HCT116 (cell line): ENCODE measurements at places on chromosomes 5 and 9.
A peak's percentile ranks its signal among the peaks of the same experiment; 100 is the strongest.

- DNase-seq = no peak
Measured at GRCh38 chr9:135034106-135034505, 53.4 kb upstream of the OLFM1 start.

GRCh38 chr5:121967187-121967586, 5.4 kb downstream of the SRFBP1 start:
- DNase-seq = no peak

DNA sequence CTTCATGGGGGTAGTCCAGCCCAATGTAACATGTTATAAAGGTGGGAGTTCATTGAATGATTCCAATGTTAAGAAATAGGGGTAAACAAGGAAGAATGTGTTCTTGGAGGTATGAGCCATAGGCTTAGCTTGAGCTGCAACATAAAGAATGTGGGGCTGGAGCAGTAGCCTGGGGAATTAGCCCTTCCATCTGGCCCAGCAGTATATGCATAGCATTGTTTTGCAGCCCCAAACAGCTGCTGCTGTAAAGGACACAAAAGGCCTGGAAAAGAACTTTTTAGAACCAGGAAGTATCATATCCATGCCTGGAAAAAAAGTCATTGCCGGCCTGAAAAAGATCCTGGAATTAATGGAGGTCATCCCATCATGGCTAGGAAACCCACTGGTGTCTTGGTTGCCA, 55.8 kb upstream of the SMARCA2 start:
- DNase-seq = no peak

- no peak for DNase-seq
Measured at GRCh38 chr5:518721-519120, 5.5 kb downstream of the SLC9A3 start.

GRCh38 chr9:130239741-130240241, 25.8 kb upstream of the HMCN2 start:
- no peak for DNase-seq

DNA sequence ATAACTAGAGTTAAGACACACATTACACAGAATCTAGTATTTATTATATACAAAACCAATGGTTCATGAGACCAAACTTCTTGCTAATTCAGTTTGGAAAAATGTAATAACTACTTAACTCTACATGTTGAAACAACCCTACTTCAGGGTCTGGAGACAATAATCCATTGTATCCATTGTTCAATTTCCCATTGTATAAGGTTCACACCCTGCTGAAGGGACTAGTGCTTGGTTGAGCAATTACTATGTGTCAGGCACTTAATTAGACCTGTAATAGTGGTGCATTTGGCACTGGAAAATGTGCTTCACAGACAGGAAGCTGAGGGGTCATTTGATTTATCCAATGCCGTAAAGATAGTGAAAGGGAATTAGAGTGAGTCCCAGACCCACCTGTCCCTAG, 114.3 kb upstream of the PAPPA start:
- DNase-seq = no peak

DNA sequence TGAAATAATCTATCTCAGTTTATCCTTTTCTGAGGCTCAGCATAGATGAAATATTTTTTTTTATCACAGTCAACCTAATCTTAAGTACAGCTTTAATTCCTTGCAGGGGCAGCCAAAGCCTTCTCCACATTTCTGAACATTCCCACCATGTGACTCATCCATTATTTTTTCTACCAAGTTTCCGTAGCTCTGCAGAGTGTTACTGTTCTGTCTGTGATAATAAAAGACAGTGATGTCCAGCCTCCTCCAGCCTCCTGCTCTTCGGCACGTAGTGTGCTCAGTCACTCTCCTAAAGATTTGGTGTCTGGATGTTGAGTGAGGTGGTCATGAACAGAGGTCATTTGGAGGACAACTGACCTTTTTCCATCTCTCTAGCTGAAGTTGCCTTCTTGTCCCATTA, 338.1 kb upstream of the ADAMTS16 start:
- no peak for DNase-seq

DNA sequence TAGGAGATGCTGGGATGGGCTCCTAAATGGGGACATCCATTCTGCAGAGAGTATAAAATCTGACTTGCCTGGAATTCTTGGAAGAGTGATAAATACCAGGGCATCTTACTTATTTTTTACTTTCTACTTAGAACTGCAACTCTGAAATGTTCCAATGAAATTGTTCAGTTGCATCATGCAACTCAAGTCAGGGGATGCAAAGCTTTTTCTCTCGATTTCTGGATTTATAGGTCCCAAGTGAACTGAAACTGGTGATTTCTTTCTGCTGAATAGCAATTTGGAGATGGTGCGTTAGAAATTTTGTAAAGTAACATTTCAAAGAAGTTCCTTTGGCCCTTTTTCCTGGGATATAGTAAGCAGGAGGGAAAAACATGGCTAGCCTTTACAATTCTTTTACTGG, 238.4 kb upstream of the CD180 start:
- no peak for DNase-seq

GRCh38 chr5:56307714-56308333, 74.7 kb upstream of the ANKRD55 start:
- no peak for DNase-seq

- DNase-seq = no peak
Measured at GRCh38 chr5:5294429-5294828, 128.0 kb upstream of the ICE1 start.

DNA sequence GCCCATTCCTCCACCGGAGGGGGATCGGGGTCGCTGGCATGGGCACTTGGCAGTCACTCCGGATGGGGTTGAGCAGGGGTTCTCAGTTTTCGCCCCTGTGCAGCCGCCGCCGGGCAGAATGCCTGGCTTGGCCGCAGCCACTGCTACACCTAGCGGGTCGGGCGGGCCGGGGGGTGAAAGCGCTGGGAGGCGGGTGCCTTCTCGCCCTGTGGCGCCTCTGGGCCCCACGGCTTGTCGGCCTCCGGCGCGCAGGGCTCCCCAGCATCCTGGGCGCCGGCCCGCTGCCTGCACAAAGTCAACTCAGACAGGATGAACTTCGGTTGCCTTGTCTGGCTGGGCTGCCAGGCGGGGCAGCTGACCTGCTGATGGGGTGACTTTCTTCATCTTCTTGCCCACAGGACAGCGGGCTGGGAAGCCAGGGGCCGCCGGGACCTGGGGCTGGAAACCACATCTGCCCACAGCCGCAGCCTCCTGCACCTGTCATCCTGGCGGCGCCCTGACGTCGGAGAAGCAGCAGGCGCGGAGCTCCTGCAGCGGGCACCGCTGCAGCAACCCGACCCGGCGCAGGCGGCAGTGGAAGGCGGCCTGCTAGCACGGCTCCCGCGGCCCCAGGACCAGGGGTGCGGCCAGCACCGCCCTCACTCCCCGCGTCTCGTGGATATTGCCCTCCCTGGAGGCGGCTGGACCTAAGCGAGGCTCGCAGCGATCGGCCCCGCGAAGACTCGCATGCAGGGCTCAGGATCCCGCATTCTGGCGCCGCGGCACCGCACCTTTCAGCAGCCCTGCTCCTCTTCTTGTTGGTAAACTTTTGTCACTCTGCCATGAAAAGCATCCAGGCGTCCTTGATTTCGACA, 1.3 kb upstream of the ANKRD18A start:
- no peak for DNase-seq

GRCh38 chr5:61906820-61907219, 399.2 kb upstream of the KIF2A start:
- no peak for DNase-seq

DNA sequence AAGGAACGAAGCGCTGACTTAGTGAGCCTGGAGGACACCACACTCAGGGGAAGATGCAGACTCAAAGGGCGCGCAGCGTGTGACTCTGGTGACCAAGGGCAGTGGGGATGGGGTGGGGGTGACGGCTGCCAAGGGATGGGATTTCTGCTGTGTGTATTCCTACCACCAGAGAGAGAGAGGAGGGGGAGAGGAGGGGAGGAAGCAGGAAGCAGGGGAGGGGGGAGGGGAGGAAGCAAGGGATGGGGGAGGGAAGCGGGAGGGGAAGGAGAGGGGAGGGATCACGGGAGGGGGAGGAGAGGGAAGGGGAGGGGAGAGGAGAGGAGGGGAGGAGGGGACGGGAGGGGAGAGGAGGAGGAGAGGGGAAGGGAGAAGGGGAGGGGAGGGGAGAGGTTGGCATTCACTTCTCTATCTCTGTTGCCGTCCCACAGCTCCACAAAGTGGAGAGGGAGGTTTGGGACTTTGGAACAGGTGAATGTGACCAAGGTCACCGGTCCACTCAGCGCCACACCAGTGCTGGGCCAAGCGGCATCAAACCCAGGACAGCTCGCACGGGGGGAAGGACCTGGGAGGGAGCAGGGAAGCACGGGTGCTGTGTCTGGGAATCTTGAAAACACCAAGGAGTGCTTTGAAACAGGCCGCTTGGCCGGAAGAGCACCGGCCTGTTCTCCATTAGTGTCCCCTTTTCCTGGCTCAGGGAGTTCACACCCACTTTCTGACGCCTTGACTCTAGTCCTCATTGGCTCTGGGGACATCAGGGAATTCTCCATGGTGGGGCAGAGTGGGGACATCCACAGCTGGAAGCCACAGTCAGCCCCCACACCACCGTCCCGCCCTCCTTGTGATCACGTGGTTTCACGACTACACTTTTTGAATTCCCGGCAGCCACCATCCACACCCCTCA, 77.4 kb downstream of the VAV2 start:
- DNase-seq = no peak

DNA sequence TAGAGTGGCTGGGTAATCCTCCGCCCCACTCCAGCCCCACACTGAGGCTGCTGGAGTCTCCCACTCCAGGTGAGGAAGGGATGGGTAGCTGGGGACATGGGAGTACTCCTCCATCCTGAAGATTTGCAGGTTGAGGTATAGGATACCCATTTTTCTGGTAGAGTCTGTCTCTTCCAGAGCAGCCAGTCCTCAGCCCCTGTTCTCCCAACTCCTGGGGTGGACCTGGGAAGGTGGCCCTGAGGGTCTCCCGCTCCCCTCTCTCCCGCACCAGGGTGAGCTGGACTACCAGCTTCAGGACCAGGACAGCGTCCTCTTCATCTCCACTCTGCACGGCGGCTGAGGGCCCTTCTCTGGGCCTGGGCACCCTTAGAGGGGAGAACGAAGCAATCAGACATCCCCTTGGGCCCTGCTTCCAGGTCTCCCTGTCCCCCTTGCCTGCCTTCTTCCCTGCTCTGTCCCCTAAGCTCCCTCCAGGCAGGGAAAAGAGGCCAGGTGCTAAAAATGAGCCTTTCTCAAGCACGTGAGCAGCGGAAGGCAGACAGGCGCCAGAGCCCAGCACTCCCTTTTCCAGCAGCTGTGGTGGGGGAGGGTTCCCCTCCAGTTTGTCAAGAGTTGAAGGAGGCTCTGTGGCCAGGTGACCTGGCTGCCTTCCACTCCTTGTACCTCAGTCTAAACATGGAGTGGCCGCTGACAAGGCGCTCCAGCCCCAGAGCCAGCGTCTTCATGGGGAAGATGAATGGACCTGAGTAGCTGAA, 18.4 kb downstream of the URM1 start:
- DNase-seq = no peak

- no peak for DNase-seq
Measured at GRCh38 chr9:38368731-38369130, 23.8 kb upstream of the ALDH1B1 start.

DNA sequence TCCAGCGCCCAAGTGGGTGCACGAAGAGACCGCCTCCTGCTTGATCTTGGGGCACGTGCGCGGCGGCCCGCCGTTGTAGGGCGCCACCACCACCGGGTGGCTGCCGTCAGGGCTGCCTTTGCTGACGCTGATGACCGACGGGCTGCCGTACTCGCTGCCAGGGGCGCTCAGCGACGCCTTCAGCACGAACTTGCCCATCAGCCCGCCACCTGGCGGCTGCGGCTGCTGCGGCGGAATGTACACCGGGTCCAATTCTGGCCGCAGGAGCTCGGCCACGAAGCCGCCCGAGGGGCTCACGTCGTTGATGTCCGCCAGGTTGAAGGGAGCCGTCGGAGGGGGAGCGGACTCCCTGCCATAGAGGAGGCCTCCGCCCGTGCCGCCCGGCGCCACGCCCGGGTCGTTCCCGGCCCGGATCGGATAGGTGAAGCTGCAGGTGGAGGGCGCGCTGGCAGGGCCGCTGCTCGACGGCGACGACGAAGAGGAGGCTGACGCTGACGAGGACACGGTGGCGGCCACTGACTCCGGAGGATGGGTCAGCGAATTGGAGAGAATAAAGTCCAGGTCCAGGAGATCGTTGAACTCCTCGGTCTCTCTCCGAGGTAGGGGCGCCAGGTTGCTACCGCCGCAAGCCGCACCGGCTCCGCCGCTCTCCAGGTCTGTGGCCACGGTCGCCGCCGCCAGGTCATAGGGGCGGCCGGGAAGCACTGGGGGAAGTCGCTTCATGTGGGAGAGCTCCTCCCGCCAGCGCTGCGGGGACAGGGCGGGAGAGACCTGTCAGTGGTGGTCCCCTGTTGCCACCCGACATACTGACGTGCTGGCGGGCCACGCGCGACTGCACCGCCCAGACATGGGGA, 1.8 kb downstream of the KLF4 start:
- no peak for DNase-seq

DNA sequence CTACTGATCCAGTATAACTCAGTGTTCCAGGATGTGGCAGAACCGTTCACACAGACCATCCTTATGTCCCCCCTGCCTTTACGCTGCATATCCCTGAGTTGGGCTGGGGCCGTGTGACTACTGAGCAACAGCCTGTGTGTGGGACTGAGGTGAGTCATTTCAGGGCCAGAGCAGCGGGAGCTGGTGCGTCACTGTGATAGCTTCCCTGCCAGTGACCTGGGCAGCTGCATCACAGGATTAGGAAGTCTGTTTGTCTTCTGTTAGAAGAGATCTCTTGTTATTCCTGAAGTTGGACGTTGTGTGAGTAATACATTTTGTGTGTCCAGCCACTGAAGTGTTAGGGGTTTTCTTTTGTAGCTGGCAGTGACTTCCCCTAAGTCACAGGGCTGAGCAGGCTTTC, 35.6 kb downstream of the TPPP start:
- DNase-seq = peak; percentile 23

DNA sequence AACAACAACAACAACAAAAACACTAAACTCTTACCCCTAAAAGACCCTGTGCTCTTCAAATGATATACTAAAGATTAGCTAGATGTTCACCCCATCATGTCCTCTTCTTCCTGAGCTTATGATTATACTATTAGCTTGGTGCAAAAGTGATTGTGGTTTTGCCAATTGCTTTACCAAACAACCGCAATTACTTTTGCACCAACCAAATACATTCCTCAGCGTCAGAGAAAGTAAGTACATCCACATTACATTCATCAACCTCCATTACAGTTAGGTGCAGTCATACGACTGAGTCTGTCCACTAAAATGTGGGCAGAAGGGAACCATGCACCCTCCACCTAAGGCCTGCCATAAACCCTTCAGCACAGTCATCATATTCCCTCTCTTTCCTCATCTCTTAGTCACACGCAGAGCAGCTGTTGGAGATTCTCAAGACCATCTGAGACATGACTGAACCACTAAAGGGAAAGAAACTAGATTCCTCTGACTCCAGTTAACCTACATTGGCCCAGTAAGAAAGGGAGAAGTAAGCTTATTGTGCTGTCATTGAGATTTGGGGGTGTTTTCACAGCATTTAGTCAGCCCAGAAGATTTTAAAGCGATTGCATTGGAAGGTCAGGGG, 181.6 kb upstream of the TLE4 start:
- DNase-seq = no peak

DNA sequence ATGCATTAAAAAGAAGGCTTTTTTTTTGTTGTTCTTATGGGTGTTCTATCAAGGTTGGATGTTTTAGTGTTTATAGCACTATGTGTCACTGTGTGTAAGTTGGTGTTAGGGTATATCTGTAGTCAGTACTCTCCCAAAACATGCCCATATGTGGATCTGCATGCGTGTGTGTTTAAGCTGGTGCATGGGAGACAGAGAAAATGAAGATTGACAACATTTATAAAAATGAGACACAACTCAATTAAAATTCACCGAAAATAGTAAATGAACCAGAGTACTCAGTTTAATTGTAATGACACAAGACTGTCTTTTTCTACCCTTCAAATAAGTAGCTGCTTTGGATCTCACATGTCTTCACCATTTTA, 323.4 kb downstream of the TMEM161B start:
- no peak for DNase-seq
